ENCODE measurements at places on chromosomes 4 and X.

DNA sequence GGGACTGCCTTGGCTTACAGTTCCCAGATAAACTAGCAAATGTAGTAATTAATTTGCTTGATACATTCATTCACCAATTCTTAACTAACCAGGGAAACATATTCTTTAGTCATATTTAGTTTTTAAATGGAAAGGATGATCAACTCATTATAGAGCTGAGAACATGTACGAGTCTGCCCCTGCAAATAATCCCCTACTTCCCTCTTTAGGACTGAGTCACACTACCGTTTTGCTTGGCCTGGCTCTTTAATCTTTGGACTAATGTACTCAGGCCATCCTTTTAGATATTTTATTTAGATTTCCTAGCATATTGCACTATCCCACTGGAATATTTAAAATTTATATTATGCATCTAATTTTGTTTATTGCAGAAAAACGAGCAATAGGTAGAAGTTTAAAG lies 105.5 kb upstream of the LCORL start:
- DNase-seq, result no peak

GRCh38 chr4:179182741-179183140 lies 1740.5 kb upstream of the AGA start:
- no peak for DNase-seq

DNA sequence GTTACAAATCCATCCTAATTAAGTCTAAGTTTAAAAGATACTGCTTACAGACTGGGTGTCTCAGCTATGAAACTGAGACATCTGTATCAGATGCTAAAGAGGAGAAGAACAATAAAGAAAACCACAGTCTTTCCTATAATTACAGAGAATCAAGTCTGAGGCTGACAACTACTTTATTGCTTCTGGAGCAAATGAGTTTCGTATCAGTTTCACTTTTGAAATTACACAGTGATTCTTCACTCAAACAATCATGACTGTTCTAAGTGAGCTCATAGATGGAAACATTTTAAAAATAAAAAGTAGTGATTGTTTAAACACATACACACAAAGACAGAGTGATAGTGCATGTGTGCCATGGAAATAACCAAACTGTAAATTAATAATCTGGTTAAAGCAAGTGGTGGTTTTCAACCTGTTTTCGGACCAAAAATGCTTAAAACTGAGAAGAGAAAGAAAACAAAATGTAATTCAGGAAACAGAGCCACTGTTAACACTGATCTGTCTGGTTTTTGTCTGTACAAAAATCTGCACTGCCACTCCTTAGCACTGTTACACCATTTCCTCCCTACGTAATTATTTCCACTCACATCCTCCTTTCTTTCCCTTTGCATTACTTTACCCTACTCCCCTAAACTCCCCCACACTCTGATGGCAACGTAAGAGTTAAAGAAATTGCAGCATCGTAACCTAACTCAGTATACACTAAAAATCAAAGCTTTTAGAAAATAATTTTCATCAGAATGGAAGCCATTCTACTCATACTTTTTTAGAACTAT lies 12.5 kb downstream of the RFC1 start:
- DNase-seq, result no peak

GRCh38 chrX:100083211-100083610 lies 326.9 kb downstream of the PCDH19 start:
- no peak for DNase-seq

GRCh38 chrX:17860811-17861488 lies at the start of gene RAI2:
RAI2 (minus strand) TSS chrX:17861298; CDS start chrX:17802010, 59,288 bp downstream.
- DNase-seq, result no peak

- no peak for DNase-seq
Measured at GRCh38 chrX:154457491-154458115, 478 bp upstream of the PLXNA3 start.
